ENCODE measurements at places on chromosomes 7 and 10.
A peak's percentile ranks its signal among the peaks of the same experiment; 100 is the strongest.

- no peak for DNase-seq
Measured at GRCh38 chr10:58137813-58138212, 129.9 kb downstream of the IPMK start.

GRCh38 chr10:30763918-30764317, 134.4 kb upstream of the LYZL2 start:
- DNase-seq, result no peak

DNA sequence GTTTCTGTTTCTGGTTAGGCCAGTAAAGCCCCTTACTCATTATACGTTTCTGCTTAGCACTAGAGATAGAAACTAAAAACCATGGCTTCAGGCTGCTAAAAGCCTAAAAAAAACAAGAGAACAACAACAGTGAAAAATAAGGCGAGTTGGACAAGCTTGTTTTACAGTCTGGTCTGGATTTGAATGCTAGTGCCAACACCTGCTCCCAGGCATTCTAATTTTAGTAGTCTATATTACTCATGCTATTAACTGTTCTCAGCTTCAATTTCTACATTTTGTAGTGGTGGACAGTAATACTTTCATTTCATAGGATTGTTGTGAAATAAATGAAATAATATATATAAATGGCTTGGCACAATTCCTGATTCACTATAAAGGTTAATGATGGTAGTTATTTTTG, 108.5 kb downstream of the HBP1 start:
- peak; percentile 7 for DNase-seq

DNA sequence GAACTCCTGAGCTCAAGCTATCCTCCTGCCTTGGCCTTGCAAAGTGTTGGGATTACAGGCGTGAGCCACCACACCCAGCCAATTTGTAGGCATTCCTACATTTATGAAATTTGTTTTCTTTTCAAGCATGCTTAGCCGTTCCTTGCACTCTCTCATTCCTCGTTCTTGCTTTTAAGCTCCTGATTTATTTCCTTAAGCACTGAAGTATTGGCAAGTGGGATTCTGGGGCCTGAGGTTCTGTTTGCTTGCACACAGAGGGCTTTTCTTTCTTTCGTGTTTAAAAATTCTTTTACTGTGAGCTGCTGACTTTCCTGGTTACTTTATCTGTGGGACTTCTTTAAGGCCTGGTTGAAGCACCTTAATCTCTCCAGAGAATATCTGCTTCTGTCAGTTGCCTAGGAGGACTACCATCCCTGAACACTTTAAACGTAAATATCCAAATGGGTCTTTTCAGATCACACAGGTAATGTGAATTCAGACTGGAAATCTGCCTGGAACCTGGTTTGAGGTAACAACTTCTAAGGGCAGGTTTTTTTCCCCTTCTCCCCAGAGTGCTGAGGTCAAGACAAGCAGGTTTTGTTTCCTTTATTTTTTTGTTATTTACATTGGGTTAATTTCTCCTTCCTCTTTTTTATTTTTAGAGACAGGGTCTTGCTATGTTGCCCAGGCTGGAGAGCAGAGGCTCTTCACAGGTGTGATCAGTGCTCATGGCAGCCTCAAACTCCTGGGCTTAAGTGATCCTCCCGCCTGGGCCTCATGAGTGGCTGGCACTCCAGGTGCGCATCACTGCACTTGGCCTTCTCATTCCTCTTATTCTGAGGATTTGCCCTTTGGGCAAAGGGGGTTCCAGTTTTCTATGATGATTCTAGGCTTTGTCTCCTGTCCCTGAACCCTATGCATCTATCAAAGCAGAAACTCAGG, 102.9 kb downstream of the PFKFB3 start:
- DNase-seq, result no peak

- DNase-seq, result no peak
Measured at GRCh38 chr10:63173468-63174232, 40.5 kb downstream of the NRBF2 start.

GRCh38 chr10:3805201-3805790, 20.3 kb upstream of the KLF6 start:
- DNase-seq, result peak; percentile 97

DNA sequence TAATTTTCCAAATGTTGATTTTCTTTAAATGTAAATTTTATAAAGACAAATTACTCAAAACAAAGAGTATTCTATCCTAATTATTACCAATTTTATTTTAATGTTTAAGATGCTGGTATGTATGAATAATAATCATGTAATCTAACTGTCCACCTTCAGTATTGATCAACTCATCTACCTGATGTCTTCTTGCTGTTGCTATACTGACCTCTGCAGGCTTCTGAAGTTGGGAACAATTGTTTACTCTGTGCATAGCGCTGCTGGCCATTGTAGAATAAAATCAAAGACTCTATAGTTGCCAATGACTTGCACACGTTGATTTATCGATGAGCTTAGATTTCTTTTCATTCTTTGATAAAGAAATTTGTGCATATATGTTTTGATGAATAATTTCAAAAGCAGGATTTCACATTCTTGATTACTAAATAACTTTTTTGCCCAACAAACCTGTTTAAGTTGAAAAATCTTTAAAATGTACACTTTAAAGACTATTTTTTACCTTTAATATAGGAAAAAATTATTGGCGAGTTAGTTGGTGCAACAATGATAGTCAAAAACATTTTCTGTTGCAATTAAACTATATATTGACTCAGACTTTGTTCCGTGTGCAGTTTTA, 282.3 kb downstream of the TFEC start:
- DNase-seq, result peak; percentile 32

GRCh38 chr10:124622158-124622557, 122.0 kb downstream of the FAM53B start:
- no peak for DNase-seq

- DNase-seq, result no peak
Measured at GRCh38 chr7:21367081-21367480, 60.8 kb upstream of the SP4 start.

DNA sequence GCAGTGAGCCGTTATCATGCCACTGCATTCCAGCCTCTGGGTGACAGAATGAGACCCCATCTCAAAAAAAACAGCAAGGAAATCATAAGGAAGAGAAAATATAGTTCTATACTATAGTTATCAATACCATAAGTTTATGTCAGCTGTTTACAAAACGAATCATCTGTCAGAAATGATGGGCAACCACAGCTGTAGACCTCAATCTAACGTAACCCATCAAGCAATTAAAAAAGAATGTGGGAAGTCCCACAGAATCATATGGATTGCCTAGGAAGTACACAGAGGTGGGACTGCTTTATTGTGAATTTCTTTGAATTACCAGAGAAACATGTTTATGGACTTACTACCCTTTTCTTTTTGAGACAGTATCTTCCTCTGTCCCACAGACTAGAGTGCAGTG, 6.9 kb downstream of the NRBF2 start:
- no peak for DNase-seq

GRCh38 chr7:107236862-107237261, 68.1 kb downstream of the HBP1 start:
- peak; percentile 19 for DNase-seq

- no peak for DNase-seq
Measured at GRCh38 chr7:2001601-2002442, 230.9 kb downstream of the MAD1L1 start.

GRCh38 chr10:133400624-133401424, 6.9 kb downstream of the MTG1 start:
- DNase-seq, result no peak

GRCh38 chr7:44755698-44756627, 7.3 kb downstream of the ZMIZ2 start:
- DNase-seq, result no peak

DNA sequence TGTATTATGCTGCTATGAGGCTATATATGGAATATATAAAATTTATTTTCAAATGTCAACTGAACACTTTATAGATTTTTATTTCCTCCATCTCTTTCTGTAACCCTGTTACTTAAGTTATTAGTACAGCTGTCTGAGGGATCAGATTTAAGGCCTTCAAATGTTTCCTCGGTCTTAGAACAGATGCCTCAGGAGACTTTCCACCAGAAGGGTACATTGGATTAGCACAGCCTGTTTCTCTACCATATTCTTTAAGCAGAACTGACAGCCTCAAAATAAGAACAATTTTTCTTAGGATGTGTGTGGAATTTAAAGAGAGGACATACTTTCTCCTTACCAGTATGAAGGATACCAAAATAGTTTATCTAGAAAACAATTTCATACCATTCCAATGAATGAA, 53.0 kb upstream of the HGF start:
- no peak for DNase-seq

GRCh38 chr10:15464381-15464780, 93.3 kb upstream of the FAM171A1 start:
- DNase-seq, result no peak

DNA sequence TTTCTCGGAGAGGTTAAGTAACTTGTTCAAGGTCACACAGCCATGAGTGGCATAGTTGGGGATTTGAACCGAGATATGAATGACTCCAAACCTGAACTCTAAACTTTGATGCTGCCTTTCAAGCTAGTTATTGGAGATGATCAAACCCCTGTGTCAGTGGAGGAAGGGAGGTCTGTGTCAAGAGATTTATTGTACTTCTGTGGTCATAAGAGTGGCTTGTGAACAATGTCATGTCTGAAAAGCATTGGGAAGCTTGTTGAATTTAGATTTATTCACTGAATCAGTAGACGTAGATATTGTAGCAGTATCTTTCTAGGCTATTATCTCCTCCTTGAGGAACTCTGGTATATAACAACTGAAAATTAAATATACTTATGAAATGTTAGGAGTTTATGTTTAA, 27.3 kb downstream of the SNX10 start:
- no peak for DNase-seq

DNA sequence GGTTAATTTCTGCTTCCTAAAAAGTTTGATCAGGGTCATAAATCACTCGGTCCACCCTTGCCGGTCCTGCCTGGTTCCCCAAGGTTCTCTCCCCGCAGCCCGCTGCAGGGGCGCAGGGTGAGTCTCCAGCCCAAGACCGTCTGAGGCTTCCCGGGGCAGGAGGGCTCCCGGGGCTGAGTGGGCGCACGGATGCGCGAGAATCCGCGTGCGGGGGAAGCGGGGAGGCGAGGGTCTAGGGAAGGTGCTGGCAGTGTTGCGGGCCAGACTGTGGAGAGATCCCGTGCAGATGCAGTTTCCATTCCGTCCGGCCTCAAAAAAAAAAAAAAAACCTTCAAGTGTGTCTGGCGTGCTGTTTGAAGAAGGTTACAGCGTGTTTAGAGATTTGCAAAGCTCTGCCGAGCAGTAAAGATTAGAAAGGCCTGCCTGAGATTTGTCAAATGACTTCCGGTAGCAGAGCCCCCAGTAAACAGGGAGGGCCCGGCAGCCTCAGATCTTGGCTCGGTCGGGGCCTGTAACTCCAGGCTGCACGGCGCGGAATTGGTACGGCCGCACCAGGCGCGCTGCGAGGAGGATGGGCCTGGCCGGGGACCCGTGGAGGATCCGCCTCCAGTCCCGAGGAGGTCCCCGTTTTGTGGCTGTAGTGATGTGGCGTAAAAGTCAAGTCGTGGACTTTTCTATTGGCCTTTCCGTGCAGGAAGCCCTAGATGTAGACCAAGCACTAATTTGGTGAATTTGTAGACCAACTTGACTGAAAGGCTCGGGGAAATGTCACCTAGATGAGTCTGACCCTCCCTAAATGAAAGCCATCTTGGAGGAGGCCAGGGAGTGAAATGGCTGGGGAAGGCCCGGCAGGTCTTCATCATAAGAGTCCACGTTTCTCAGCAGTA, 293.2 kb upstream of the NFE2L3 start:
- DNase-seq, result no peak

DNA sequence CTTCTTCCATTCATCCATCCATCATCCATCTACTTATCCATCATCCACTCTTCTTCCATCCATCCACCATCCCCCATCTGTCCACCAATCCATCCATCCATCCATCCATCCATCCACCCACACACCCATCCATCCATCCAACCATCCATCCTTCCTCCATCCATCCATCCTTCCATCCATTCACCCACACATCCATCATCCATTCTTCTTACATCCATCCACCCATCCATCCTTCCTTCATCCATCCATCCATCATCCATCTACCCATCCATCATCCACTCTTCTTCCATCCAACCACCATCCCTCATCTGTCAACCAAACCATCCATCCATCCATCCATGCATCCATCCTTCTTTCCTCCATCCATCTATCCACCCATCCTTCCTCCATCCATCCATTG, 429.3 kb downstream of the DNAJB6 start:
- DNase-seq, result no peak

DNA sequence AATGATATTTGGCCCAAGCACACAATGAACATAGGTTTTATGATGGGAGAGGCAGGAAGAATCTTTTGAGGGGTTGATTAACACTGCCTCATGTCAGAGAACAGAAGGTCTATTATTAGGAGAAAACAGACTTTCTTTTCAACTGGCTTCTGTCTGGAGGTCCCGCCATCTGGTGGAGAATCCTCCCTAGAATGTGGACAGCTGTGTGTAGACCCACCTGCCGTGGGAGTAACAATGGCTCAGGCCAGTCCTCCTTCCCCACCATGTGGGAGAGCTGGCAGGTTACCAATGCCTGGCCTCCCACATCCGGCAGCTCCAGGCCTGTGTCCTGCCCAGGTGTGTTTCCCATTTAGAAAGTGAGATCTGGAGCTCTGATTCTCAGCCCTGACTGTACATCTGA, 70.4 kb upstream of the AOAH start:
- DNase-seq, result no peak

DNA sequence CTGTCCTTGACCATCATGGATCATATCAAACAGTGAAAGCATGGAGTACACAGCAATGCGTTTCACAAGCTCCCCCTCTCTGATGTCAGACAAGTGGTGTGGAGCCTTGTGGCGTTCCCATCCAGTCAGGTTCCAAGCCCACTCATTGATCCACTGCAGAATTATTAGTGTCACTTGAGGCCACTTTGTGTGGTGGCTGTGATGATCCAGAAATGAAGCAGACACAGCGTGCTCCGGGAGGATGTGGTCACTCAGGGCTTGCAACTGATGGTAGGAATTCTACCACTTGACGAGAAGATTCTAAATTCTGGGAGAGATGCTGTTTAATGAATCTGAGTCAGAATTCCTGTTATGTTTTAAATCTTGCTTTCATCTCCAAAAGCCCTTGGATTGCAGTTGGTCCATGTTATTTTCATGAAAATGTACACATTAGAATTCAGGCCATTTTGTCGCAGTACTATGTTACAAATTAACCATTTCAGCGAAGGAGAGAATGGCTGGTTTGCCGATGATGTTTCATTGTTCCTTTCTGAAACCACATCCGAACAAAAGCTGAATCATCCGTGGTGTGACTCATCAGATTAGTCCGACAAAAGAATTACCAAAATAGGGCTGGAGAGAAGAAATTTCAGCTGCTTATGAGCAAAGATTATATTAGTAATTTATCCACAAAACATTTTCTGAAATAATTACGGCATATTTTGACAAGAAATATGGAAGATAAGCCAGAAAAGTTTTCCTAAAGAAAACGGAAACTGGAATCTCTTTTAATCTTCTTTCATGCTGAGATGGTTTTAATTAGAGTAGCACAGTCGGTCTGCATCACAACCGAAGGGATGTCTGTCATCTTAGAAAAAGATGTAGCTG, 48.1 kb downstream of the INSYN2A start:
- DNase-seq, result peak; percentile 93

DNA sequence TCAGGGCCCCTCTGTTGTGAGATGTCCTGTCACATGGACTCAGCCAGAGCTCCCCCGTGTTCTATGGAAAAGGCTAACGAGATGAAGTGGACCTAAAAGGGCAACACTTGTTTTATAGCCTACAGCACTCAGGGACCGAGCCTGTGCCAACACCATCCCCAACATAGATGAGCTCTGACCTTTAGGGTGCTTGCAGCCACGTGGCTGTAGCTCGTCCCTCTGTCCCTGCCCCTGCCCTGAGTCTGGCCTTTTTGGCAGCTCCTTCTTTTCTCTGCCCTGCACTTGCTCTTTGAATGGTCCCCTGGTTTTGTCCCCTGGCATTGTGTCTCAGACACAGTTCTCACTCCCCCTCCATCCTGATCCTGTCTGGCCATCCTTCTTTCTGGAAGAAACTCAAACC, 81.2 kb upstream of the GDF10 start:
- no peak for DNase-seq

Measured in fibroblast of mammary gland (primary cell).